Inflammatory macrophage treated with lipopolysaccharide for 4 hours (primary cell): ENCODE measurements at places on chromosomes 2 and 18.
A peak's percentile ranks its signal among the peaks of the same experiment; 100 is the strongest.

GRCh38 chr18:67072791-67073190 lies 443.7 kb downstream of the DSEL start:
- DNase-seq: no peak

DNA sequence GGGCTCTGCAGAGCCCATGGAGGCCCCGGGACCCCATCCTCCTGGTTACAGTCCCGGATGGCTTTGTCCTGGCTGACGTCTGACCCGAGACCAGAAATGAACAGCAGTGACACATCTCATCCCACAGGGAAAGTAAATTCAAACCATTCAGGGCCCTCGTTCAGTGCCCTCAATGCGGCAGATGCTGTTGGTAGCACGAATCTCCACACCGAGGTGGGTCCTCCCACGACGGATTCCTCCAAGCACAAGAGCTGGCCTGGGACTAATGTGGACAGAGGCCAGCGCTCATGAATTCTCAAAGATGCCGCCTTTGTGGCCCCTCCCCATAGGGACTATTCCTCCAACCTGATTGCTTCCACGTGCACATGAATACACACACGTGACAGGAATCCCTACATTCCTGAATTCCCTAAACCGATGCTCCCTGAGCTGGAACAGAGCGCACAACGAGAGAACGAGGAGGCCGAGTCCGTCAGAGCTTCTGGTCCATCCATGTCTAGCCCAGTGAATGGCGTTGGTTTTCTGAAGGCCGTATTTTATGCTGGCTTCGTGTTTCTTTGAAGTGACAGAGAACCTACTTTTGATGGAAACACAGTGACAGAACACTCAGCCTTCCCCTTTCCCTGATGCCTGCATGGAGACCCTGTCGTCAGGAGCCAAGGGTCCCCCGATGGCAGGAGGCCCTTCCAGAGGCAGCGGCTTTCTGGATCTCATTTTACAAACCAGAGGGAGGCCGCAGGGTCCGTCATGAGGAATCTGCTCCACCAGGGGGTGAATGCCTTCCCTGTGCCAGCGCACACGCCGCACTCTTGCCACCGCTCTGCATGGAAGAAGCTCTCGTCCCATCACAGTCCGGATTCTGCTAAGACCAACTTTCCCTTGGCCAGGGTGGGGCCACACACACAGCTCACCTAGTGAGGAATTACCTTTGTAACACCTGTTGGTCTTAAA lies 64.3 kb upstream of the SNTG2 start:
- no peak for DNase-seq

DNA sequence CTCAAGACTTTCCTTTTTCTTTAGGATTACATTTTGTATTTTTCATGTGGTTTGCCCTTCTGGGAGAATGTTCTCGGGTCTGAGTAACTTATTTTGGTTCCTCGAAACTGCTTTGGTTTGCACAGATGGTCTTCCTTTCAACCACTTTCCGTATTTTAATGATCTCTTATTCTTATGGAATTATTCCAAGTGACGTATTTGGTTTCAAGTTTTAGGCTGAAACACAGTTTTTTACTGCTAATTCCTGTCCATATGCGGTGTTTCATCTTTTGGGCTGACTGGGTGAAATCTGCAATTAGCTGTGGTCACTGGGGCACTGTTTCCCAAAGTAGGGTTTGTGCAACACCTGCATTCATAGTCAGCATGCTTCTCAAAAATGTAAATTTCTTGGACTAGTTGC lies 122.7 kb downstream of the CAPN13 start:
- no peak for DNase-seq

DNA sequence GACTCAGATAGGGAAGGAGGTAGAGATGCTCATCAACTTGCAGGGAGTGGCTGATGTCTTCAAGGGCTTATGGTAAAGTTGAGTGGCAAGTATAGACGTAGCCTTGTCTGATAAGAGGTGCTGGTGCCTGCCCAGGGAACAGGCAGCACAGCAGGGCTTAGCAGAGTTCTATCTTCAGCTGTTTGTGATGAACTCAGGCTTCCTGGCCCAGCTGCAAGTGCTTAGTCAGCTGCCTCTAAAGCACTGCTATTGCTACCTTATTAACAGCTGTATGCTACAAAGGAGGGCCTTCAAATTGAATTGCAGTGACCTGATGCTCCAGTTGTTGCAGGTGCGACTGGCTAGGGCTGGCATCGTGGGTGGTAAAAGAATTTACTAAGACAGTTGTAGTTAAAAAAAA lies 82.1 kb downstream of the TSN start:
- no peak for DNase-seq

DNA sequence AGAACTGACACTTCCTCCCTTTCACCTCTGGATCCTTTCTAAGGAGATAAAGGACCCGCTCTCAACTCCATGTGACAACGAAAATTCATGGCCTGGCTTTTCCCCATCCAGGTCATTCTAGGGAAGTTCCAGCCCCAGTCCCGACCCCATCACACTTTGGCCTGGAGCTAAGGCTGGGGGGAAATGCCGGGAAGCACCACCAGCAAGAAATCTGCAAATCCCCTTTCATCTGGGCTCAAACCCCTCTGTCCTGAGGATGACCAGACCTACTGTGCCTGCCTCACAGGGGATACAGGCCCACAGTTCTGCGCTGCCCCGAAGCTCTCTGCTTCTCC lies 1.3 kb downstream of the SIX2 start:
- no peak for DNase-seq

- no peak for DNase-seq
Measured at GRCh38 chr2:100643906-100644501, 81.2 kb downstream of the PDCL3 start.

DNA sequence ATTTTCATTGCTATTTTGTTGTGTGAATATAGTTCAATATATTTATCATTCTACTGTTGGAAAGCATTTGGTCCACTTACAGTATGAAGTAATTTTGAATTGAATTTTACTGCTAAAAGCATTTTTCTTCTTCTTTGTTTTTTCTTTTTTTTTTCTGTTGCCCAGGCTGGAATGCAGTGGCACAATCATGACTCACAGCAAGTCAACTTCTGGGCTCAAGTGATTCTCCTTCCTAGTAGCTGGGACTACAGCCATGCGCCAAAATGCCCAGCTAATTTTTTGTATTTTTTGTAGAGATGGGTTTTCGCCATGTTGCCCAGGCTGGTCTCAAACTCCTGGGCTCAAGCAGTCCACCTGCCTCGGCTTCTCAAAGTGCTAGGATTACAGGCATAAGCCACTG lies 2.4 kb upstream of the ETAA1 start:
- DNase-seq: no peak

DNA sequence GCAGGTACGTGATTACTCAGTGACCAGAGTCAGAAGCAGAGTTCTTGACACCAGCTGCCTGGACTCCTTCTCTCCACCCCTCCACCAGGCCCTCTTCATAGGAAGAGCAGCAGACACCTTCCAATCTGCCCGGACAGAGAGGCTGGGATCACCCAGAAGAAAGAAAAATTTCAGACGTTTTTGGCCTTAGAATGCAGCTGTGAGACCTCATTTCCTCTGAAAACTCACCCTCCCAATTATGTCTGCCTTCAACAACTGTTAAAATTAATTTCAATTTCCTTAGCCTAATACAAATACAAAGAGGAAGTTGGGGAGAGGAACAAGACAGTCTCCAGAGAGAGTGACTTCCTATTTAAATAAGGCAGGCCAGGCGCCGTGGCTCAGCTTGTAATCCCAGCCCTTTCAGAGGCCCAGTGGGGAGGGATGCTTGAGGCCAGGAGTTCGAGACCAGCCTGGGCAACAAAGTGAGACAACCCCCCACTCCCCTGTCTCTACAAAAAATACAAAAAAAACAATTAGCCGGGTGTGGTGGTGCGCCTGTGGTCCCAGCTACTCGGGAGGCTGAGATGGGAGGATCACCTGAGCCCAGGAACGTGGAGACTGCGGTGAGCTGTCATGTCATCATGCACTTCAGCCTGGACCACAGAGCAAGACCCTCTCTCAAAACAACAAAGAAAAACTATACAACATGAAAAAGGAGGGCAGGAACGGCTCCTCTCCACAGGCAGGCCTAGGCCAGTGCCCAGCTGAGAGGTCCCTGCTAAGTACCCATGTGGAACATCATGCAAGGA lies 1.6 kb downstream of the SLC66A2 start:
- DNase-seq: peak; percentile 90

DNA sequence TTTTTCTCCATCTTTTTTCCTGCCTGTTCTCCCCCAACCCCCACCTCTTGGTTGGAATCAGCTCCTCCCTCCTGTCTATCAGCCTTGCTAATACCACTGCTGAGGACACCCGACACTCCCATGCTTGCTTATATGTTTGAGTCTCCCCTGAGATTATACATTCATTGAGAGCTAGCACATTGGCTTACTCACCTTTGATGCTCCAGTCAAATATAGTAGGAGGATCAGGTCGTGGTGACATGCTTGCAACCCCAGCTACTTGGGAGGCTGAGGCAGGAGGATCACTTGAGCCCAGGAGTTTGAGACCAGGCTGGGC lies 91.5 kb upstream of the CCBE1 start:
- no peak for DNase-seq

GRCh38 chr2:143451642-143452281 lies 322.5 kb downstream of the ARHGAP15 start:
- peak; percentile 91 for DNase-seq

DNA sequence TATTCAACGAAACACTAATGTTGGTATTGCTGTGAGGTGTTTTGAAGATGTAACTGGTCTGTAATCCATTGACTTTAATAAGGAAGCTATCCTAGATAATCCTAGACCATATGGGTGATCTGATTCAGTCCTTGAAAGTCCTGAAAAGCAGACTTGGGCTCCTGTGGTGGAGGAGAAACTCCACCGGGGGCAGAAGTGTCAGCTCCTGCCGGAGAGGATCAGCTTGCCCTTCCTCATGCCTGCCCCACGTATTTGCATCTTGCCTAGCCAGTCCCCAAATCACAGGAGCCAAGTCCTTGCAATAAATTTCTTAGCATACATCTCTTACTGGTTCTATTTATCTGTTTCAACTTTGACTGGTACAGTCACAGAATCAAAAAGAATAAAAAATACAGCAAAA lies 144.2 kb upstream of the DLGAP1 start:
- no peak for DNase-seq

- no peak for DNase-seq
Measured at GRCh38 chr2:15935675-15936074, 4.7 kb upstream of the MYCN start.
